ENCODE measurements at places on chromosomes 12 and 14.

DNA sequence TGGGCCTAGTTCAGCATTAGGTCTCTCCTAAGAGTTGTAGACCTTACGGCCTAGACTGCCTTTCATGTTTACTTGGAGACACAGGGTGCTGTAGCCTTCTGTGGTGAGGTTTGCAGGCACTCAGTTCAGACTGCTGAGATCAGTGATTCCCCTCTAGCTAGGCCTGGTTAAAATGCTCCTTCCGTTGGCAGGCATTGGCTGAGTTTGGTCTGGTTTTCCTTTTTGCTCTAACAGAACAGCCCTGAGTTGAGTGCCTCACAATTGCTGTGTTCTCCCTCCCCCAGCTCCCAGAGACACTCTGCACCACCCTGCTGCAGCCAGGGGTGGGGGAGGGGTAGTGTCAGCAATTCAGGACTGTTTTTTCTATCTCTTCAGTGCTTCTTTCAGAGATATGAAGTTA lies 178.9 kb upstream of the DYRK2 start:
- no peak for DNase-seq

DNA sequence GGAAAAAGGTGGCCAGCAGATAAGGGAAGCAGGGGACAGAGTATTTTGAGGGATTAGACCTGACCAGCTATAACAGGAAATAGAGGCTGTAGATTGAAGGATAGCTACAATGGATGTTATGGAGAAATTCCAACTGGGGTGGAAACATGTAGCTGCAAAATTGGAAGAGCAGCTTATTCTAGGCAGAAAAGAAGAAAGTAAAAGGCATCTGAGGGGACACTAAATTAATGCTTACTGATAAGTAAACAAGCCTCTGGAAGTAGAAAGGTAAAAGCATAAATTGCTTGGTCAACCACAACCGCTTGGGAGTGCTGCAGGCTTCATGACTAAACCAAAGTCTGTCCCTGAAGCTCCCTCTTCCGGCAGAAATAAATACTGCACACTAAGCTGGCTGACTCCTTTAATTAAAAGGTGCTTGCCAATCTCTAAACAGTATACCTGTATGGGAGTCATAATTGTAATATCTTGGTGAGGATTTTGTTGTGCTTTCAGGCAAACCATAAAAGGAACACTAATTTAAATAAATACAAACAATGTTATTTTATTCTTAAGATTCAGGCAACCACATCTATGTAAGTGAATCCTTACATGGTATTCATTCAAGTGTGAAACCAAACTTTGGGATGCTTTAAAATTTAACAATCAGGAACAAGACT lies 7.7 kb downstream of the UBC start:
- no peak for DNase-seq

GRCh38 chr14:102583726-102584125 lies 8.7 kb upstream of the RCOR1 start:
- DNase-seq, result no peak

- no peak for DNase-seq
Observed at GRCh38 chr12:45613296-45613695, 116.2 kb upstream of the ARID2 start.

- no peak for DNase-seq
Observed at GRCh38 chr14:76985540-76986230, 42.8 kb downstream of the IRF2BPL start.

- DNase-seq, result peak; percentile 26
Observed at GRCh38 chr12:107349008-107349747, 255.8 kb upstream of the CRY1 start.

DNA sequence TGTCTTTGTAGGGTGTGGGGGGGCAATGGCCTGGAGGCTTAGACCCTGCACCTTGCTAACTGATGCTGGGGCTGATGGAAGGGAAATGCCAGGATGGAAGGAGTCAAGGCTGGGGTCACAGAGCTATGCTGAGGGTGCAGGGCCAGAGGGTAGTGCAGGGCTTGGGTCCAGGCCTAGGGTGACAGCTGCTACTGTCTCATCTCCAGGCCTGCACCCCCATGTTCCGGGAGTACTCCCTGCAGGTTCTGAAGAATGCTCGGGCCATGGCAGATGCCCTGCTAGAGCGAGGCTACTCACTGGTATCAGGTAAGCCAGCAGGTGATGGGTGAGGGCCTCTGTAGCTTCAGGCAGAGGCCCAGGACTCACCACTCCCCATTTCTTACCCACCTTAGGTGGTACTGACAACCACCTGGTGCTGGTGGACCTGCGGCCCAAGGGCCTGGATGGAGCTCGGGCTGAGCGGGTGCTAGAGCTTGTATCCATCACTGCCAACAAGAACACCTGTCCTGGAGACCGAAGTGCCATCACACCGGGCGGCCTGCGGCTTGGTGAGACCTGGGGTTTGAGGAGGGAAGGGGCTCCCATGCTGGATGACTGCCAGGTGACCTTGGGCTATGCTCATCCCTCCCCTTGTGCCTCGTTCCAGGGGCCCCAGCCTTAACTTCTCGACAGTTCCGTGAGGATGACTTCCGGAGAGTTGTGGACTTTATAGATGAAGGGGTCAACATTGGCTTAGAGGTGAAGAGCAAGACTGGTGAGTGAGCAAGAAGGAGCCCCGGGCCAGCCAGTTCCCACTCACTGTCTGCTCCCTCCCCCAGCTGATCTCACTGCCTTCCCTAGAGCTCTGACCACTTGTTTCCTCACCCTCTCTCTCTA lies 4.1 kb downstream of the SHMT2 start:
- no peak for DNase-seq

DNA sequence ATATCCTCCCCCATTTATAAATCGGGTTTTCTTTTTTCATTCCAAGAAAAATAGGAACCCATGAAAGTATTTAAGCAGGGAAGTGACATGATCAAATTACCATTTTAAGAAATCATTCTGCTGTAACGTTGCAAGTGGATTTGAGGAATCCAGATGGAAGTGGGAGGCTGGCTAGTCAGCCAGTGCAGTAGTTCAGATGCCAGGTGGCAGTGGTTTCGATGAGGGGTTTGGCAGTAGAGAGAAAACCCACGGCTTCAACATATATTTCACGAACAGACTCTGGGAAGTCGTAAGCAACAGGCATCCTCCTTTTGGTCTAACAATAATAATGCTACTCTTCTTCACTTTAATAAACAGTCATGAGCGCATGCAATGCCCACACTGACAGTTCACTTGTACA lies 25.0 kb downstream of the PDZRN4 start:
- DNase-seq, result no peak

DNA sequence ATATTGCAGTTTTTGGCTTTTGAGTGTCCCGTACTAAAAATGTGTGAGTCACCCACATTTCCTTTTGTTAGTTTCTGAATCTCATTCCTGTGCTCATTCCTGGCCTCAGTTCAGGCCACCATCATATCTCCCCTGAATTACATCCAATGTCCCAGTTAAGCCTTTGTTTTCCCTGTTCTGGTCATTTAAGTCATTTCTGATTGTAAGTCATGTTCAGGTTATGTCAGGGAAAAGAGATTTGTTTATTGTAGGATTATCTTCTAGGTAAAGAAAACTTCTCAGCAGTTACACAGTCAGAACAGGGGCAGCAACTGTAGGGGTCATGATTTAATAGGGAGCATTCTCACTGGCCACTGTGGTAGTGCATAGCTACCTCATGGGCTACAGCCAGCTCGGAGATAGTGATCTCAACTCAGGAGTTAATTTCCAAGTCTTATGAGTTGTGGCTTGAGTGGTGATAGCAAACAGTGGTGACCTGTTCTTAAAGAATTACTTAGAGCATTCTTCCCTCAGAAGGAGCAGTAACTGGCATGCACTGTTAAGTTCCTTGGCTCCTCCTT lies 6.7 kb downstream of the DDX47 start:
- no peak for DNase-seq

DNA sequence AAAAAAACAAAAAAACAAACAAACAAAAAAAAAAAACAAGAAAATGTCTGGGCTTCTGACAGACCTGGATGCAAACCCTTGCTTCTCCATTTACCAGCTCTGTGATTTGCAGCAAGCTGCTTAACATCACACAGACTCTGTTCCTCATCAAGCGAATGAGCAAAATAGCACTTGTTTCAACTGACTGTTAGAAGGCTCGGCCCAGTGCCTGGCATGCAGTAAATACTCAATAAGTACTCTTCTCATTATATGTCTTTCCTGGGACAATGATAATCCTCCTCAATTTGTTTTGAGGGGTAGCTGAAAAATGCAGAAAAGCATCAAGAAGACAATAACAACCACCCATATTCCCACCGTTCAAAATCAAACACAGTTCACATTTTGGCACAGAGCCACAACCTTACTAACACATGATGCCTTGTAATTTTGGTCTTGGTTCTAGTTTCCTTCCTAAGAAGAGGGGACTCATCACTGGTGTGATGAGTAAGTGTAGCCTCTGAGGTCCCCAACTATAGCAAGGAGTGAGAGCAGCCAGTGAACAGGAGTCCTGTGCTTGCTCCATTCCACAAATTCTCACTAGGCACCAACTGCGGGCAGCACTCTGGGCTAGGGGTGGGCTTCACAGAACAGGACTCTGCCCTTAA lies 60.4 kb downstream of the TTC7B start:
- DNase-seq, result no peak

DNA sequence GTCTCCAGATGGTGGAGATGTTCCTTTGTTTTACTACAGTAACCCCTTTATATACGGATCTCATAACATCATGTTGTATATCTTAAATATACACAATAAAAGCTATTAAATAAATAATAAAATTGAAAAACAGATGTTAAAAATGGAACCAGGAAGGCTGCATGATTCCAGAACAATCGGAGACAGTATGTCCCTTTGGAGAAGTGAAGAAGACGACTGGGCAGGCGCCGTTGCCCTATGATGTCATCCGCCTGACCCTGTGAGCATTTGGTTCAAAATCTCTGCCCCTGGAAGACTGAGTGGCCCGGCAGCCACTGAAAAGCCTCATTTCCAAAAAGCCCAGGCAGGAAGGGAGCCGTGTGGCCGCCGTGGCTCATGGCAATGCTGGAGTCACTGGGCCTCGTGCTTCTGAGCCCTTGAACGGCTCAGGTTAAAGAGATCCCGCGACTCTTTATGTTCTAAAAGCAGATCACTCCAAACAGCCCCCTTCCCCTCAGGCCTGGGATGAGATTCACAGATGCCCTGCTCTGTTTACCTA lies 30.8 kb downstream of the RIMBP2 start:
- no peak for DNase-seq

DNA sequence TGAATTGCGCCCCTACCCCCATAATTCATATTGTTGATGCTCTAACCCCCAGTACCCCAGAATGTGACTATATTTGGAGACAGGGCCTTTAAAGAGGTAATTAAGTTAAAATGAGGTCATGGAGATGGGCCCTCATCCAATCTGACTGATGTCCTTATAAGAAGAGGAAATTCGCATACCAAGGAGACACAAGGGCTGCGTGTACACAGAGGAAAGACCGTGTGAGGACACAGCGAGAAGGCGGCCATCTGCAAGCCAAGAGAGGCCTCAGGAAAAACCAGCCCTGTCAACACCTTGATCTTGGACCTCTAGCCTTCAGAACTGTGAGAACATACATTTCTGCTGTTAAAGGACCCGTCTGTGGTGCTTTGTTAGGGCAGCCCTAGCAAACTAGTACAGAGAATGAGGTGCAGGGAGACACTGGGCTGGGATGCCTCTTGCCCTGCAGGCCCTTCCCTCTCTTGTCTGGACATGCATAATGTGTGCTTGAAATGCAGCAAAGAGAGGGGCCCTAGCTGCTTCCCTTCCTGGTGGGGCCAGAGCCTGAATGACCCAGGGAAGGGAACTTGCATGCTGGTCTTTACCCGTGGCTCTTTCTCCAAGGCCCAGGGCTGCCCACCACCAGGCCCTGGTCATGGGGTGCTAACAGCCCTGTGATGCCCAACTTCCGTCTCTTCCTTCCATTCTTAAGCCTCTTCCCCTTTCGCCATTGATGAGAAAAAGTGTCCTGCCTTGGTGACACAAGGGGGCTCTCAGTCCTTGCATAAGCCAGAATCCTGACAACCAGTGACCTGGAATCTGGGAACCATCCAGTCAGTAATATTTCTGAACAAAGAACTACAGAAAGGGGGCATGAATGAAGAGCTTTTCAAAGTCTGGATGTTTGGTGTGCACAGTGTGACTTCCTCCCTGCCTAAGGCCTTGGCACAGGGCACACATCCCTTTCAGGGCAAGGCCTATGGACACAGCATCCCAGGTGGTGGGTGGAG lies 50.0 kb upstream of the GPATCH2L start:
- DNase-seq, result no peak

All from NCI-H1048 (cell line).